ENCODE measurements at places on chromosomes 13 and 19. TPM values are rescaled to one million over a fixed set of nuclear protein-coding genes. Genes with fewer than 3 reads are reported as not detected.

GRCh38 chr19:14402332-14403144 lies 16.6 kb downstream of the DDX39A start:
- no peaks in the 10 kb centered on the region for H3K27me3 ChIP-seq
- no peak for DNase-seq
- peaks cover 54% of the 10 kb centered on the region for H3K36me3 ChIP-seq
- H3K4me3 ChIP-seq, result no peak overlapping the region

- DNase-seq, result no peak
- peaks cover 2% of the 10 kb centered on the region for H3K36me3 ChIP-seq
- H3K4me3 ChIP-seq, result no peak overlapping the region
- peaks cover 20% of the 10 kb centered on the region for H3K27me3 ChIP-seq
Observed at GRCh38 chr13:30676672-30677071, 58.7 kb upstream of the ALOX5AP start.

DNA sequence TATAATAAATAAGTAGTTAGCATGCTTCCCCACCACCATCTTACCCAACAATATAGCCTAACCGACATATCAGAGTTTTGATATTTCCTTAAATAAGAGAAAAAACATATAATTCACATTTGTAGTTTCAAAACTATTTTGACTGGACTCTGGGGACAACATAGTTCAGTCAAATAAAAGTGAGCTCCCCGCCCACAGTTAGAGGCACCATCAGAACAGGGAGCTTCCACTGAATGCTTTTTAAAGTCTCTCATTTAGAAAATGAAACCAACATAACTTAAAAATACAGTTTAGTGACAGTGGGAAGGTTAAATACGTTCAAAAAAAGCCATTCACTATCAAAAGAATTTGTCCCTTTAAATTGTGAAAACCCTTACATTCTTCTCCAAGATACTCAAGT lies 92.8 kb downstream of the EPSTI1 start:
- H3K4me1 ChIP-seq, result no peaks in the 10 kb centered on the region
- DNase-seq, result no peak
- H3K27me3 ChIP-seq, result no peaks in the 10 kb centered on the region
- peaks cover 3% of the 10 kb centered on the region for H3K36me3 ChIP-seq
- no peak overlapping the region for H3K27ac ChIP-seq

The TRPC4 gene
- not detected for total RNA-seq

Measured in activated T-cell treated with anti-CD3 and anti-CD28 coated beads, Interleukin-2, amount 50 U/mL, for 72 hours (primary cell).